ENCODE measurements at places on chromosomes 3 and 15. TPM values are rescaled to one million over a fixed set of nuclear protein-coding genes. Genes with fewer than 3 reads are reported as not detected.

- no peak for DNase-seq
Observed at GRCh38 chr15:83249030-83249343, 35.5 kb downstream of the BNC1 start.

DNA sequence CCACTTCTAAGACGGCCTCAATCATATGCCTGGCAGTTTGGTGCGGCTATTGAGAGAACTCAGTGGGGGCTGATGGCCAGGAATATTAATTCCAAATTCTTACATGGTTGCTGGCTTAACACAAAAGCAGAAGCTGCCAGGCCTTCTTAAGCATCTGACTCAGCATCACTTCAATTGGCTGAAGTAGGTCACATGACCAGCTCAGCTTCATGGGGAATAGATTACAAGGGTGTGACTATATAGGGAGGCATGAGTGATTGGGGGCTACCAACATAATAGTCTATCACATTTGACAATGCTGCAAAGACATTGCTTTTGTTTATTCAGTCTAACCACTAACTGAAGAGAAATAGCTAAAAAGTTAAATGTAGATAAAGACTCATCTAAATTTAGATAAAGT is 101.6 kb upstream of the ANKRD28 start:
- no peak for DNase-seq

GRCh38 chr15:67979281-67979680 is 74.8 kb upstream of the PIAS1 start:
- DNase-seq = no peak

GNB4 gene
- 32.2 TPM for total RNA-seq

GRCh38 chr3:102525624-102526023 is 90.8 kb downstream of the ZPLD1 start:
- DNase-seq = no peak

- no peak for DNase-seq
Observed at GRCh38 chr15:69299943-69300588, 1.4 kb downstream of the PAQR5 start.

DNA sequence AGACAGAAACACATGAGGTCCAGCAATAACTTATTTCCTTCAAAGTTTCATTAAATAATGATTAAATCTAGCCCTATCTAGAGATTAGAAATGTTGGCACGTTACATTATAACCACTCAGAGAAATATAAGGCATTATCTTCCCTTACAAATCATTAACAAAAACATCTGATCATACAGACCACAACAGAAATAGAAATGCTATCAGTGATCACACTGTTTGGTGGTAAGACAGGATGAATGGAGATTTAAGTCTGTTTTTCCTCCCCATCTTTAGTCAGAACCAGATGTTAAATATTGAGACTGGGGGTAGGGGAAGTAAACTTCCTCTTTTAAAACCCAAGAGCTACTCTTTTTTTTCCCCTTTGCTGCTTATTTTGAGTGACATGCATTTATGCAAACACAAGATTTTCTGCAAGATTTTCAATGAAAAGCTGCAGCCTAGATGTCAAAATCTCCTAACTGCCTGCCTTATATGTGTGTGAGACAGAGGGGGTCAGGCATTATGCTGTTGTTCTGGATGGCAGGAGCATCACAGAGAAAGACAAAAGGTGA is 70.4 kb downstream of the CBLB start:
- no peak for DNase-seq

APH1B gene
- total RNA-seq = 25.0 TPM

ADAMTS9 gene
- 273 TPM for total RNA-seq

GRCh38 chr15:101126618-101127505 is 125.0 kb downstream of the CHSY1 start:
- no peak for DNase-seq

DNA sequence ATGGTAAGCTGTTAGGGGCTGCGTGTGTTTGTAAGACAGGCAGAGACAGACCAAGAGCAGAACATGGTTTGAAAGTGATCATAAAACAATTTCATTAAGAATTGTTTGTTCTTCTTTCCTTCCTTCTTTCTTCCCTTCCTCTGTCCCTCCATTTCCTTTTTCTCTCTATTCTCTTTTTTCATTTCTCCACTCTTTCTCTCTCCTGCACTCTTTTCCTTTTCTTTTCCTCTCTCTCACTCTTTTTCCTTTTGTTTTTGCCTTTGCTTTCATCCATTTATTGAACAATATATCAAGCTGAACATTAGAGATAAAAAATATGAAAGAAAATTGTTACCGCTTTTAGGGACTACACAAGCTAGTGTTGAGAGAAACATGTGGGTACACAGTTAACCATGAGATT is 62.2 kb upstream of the GOLIM4 start:
- no peak for DNase-seq

CISH gene
- 56.2 TPM for total RNA-seq

MYH15 gene
- total RNA-seq = 0.29 TPM

- DNase-seq = no peak
Observed at GRCh38 chr15:42582569-42583375, 7.4 kb downstream of the STARD9 start.

MAP6D1 gene
- total RNA-seq = 0.48 TPM

- DNase-seq = no peak
Observed at GRCh38 chr3:55198554-55198953, 270.7 kb upstream of the LRTM1 start.

BDH1 gene
- total RNA-seq = 4.6 TPM

PATL2 gene
- 2.2 TPM for total RNA-seq

CNTN4 gene
- 3.8 TPM for total RNA-seq

- no peak for DNase-seq
Observed at GRCh38 chr3:138781012-138781470, 53.7 kb downstream of the PIK3CB start.

DTX3L gene
- 41.6 TPM for total RNA-seq

DNA sequence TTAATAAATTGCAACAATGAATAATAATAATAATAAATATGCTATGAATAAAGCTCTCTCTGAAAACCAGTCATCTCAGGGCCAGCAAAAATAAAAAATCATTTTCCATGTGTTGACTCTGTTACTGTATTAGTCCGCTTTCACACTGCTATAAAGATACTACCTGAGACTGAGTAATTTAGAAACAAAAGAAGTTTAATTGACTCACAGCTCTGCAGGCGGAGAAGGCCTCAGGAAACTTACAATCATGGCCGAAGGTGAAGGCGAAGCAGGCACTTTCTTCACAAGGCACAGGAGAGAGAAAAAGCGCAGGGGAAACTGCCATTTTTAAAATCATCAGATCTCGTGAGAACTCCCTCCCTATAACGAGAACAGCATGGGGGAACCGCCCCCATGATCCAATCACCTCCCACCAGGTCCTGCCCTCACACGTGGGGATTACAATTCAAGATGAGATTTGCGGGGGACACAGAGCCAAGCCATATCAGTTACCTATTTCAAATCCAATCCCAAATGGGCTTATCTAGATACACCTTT is 224.1 kb downstream of the IGSF11 start:
- DNase-seq = no peak

ZWILCH gene
- 4.4 TPM for total RNA-seq

DNA sequence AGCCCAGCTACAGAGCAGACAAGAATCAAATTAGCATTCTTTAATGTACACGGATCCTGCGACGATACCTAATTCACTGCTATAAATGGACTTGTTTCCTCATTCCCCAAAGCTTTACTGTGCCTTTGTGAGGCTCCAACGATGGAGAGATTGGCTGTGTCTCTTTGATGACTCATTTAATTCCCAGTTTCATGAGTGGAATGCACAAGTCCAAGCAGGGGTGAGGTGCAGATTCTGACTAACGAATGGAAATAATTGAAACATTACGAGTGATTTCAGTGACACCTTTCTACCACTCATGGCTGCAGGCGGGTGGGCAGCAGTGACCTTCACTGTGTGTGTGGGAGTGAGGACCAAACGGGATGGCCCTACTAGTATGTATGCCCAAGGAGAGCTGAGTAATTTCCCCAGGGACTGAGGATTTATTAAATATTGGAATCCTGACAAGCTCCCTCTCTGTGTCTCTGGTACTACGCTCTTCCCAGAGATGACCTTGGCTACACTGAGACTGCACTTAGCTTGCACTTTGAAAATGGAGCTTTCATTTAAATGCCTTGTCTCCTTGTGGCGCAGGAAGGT is 156.7 kb downstream of the CACNA2D3 start:
- no peak for DNase-seq

GRCh38 chr15:94432279-94432678 is 200.9 kb downstream of the MCTP2 start:
- DNase-seq = no peak

GRCh38 chr3:30768703-30769550 is 125.5 kb downstream of the GADL1 start:
- no peak for DNase-seq

CFAP100 gene
- total RNA-seq = not detected

GRCh38 chr3:127768346-127769008 is 53.8 kb downstream of the MGLL start:
- DNase-seq = no peak

DNA sequence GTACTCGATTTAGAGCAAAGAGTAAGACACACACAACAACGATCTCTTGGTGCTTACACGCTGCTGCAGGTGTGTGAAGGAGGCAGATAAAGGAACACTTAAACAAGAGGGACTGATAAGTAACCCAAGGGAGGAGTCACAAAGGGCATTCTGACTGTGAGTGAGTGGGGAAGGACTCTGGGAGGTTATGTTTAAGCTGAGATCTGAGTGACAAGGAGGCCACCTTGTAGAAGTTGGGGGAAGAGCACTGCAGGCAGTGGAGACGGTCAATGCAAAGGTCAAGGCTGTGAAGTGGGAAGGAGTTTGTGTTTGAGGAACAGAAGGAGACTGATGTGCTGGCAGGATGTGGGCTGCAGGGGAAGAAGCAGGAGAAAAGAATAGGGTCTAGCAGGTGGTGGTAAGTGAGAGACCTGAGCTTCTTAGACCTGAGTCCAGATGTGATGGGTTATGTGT is 63.1 kb downstream of the LPP start:
- no peak for DNase-seq

IL12A gene
- 0.29 TPM for total RNA-seq

DNA sequence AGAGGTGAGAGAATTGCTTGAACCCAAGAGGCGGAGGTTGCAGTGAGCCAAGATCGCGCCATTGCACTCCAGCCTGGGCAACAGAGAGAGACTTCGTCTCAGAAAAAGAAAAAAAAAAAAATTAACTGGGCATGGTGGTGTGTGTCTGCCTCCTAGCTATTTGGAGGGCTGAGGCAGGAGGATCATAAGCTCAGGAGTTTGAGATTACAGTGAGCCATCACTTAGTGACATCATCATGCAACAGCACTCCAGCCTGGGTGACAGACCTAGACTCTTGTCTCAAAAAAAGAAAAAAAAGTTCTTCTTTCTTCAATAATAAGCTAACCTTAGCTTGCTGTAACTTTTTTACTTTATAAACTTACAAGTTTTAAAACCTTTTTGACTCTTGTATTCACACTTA is 99.8 kb downstream of the SLMAP start:
- DNase-seq = no peak

GRCh38 chr3:191963182-191963581 is 502.2 kb downstream of the PYDC2 start:
- DNase-seq = no peak

GRCh38 chr15:98758224-98758623 is 109.9 kb downstream of the IGF1R start:
- no peak for DNase-seq

- DNase-seq = no peak
Observed at GRCh38 chr15:53129121-53129904, 339.2 kb upstream of the ONECUT1 start.

- DNase-seq = no peak
Observed at GRCh38 chr3:17411157-17411877, 331.1 kb downstream of the TBC1D5 start.

COMMD4 gene
- 41.5 TPM for total RNA-seq

- no peak for DNase-seq
Observed at GRCh38 chr3:65484964-65485363, 553.8 kb downstream of the MAGI1 start.

- DNase-seq = no peak
Observed at GRCh38 chr3:58164906-58165821, 45.6 kb downstream of the DNASE1L3 start.

- DNase-seq = no peak
Observed at GRCh38 chr15:67839499-67839928, 331 bp downstream of the RNU6-1 start.

- DNase-seq = no peak
Observed at GRCh38 chr3:71054312-71054711, 529.2 kb downstream of the FOXP1 start.

DNA sequence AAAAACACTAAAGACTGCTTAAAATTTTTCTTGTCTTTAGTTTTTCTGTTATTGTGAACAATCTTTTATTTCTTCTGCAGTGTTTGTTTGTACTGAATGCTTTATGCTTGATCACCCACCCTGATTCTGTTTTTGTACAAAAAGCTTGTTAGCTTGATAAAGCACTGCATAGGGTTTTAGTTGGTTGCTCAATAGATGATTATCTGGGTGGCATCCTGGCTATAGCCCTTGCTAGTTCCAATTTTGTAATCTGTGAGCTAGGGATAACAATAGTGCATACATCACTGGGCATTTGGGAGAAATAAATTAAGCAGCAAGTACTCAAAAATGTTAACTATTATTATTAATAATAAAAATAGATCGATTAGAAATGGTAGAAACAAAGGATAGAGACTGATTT is 102.3 kb downstream of the ZPLD1 start:
- no peak for DNase-seq

- no peak for DNase-seq
Observed at GRCh38 chr3:109995377-109995776, 658.0 kb upstream of the DPPA4 start.

SLC24A5 gene
- total RNA-seq = not detected

DNA sequence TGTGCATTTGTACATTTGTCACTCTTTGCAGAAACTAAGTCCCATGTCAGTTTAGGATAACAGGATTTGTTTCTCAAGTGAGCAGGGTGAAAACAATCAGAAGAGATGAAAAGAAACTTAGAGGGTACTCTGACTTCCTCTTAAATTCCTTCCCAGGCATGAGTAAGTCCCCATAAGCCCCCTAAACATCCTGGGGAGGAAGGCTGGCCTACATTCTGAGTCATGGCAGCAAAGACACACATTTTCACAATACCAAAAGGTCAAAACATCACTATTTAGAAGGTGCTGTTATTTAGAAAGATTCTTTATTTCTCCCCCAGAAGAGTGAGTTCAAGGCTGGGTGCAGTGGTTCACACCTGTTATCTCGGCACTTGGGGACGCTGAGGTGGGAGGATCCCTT is 7.6 kb upstream of the FOXP1 start:
- no peak for DNase-seq

CDHR4 gene
- not detected for total RNA-seq

GRCh38 chr15:95025924-95026728 is 794.8 kb downstream of the MCTP2 start:
- DNase-seq = no peak

GRCh38 chr15:35550957-35551356 is 5.0 kb upstream of the DPH6 start:
- no peak for DNase-seq

DNA sequence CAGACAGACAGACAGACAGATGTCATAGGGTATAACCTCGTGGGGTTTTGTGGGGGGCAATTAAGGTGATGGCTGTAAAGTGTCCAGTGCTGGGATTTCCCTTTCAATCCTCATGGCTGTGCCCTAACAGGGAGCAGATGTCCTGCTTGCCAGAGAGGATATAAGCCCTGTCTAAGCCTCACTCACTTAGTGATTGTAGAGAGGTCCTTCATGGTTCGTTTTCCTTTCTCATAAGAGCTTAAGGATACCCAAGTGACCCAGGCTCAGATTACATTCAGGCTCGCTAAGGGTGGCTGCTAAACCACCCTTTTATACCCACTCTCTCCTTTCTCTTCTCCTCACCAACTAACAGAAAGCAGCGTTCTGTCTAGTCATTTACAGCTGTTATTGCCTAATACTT is 19.2 kb downstream of the LYSMD2 start:
- DNase-seq = no peak

All from mesenteric fat pad (tissue), 1 donor.